ENCODE measurements at places on chromosomes 3 and 15.

DNA sequence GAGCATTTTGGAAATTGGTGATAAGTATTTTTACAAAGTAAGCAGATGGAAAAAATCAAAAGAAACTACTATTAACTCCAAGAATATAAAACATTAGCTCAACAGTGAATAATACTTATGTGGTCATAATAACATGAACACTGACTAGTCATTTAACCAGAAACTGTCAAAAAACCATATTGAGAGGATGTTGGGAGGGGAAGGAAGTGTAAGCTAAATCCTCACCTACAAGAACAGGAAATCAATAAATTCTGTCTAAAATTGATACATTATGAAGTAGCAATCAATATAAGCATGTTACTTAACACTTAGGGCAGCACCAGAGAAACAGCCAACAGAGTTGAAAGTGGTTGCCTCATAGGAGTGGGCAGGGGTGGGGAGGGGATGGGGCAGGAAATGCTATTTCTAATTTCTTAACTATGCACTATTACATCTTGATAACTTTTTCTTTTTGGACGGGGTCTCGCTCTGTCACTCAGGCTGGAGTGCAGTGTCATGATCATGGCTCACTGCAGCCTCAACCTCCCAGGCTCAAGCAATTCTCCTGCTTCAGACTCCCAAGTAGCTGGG is 41.7 kb downstream of the CCR3 start:
- no peak for DNase-seq

- no peak for DNase-seq
Observed at GRCh38 chr3:111566844-111567243, 24.8 kb downstream of the CD96 start.

- no peak for DNase-seq
Observed at GRCh38 chr3:2090095-2090911, 8.4 kb upstream of the CNTN4 start.

- peak; percentile 29 for DNase-seq
Observed at GRCh38 chr3:58052373-58053273, 44.4 kb downstream of the FLNB start.

- no peak for DNase-seq
Observed at GRCh38 chr3:124582621-124583395, 147.4 kb upstream of the UMPS start.

DNA sequence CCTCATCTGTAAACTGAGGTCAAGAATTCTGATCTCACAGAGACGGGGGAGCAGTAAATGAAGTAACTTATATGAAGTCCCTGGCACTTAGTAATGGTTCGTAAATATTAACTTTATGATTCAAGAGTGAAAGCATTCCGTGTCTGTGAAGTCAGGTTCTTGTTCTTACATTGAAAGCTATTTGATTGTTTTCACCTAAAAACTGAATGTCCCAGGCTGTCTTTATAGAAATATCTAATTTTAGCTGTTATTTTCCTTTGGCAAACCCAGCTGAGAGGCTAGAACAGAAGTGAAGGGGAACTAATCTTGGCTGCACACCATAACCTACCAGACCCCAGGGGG is 84.5 kb downstream of the CHSY1 start:
- no peak for DNase-seq

- DNase-seq = peak; percentile 54
Observed at GRCh38 chr15:44719293-44719999, 8.1 kb downstream of the B2M start.

DNA sequence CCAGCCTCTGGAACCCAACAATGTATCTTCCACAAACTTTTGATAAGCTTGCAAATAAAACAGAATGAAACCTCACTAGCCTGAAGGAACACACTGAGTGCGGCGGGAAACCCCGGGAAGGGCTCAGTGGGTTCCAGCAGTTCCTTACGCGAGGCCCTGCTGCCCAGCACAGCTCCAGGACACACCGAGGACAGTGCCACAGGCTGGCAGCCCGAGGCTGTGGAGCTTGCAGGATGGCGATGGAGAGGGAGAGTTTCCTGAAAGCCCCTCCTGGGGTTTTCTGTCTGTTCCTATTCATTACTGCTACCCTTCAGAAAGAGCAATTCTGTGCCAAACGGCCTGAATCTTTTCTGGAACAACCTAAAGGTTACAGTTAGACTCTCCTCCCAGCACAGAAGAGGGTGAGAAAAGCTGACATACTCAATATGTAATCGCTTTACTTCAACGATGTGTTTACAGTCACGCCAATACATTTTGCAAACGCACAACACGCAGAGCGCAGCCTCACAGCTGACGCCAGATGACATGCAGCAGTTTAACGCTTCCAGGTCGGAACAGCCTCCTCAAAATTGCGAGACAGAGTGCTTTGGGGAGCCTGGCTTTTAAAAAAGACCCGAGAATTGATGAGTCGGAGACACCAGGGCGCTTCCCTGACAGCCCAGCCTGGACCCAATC is 57.1 kb upstream of the RPL32 start:
- DNase-seq = no peak

DNA sequence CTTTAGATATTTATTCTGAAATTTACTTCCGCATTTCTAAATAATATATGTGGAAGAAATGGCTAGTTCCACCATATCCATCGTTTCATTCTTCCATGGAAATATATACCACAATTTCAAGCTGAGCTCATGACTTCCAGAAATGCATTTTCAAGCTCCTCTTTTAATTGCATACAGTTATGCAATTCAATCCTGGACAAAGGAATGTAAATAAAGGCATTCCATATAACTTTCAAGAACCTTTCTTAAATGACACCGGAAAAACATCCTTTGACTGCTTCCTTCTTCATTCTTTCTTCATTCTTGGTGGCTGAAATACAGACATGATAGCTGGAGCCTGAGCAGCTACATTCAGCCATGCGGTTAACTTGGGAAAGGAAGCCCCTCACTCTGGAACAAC is 185.2 kb upstream of the GADL1 start:
- DNase-seq = no peak

DNA sequence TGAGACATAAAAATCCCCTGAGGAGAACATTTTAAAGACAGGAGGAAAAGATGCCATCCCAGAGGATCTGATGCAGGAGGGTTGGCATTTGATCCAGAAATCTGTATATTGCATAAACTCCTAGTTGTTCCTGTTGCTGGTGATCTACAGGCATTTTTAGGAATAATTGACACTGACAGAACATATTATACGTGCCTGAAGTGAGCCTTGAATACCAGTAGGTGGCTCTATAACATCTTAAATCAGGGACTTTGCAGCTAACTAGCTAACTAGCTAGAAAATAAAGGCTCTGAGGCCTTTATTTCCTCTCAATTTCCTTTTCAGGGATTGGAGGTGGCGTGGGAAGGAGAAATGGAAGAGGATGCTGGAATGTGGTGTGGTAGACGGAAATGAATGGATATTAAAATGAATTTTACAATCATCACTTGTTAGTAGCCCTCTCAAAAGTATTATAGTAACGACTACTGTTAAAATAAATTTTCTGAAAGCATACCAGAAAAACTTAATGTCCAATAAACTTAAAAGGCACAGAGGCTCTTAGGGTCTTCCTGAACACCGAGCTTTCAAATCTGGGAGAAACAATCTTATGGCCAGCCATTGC is 73.8 kb upstream of the ZBED2 start:
- no peak for DNase-seq

DNA sequence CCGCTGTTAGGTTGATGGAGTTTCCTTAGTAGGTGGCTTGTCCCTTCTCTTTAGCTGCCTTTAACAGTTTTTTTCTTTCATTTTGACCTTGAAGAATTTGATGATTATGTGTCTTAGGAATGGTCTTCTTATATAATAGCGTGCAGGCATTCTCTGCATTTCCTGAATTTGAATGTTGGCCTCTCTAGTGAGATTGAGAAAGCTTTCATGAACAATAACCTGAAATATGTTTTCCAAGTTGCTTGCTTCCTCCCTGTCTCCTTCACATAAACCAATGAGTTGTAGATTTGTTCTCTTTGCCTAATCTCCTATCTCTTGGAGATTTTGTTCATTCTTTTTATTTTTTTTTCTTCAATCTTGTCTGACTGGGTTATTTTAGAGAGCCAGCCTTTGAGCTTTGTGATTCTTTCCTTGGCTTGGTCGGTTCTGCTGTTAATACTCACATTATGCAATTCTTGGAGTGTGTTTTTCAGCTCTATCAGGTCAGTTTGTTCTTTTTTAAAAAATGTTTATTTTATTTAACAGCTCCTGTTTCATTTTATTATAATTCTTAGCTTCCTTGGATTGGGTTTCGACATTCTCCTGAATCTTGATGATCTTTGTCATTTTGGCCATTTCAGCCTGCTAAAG is 627.9 kb downstream of the SI start:
- no peak for DNase-seq

- DNase-seq = no peak
Observed at GRCh38 chr3:13276438-13277195, 143.5 kb downstream of the NUP210 start.

- DNase-seq = no peak
Observed at GRCh38 chr3:58034738-58035523, 26.7 kb downstream of the FLNB start.

GRCh38 chr15:57947781-57948180 is 117.7 kb downstream of the ALDH1A2 start:
- DNase-seq = no peak

GRCh38 chr3:53040351-53040820 is 5.5 kb downstream of the SFMBT1 start:
- no peak for DNase-seq

- no peak for DNase-seq
Observed at GRCh38 chr3:10262027-10262426, 13.8 kb downstream of the TATDN2 start.

- DNase-seq = no peak
Observed at GRCh38 chr15:29289173-29289572, 19.6 kb upstream of the NSMCE3 start.

- DNase-seq = no peak
Observed at GRCh38 chr3:5565026-5565425, 377.5 kb downstream of the EDEM1 start.

GRCh38 chr3:71447803-71448202 is 135.7 kb downstream of the FOXP1 start:
- peak; percentile 51 for DNase-seq

- DNase-seq = no peak
Observed at GRCh38 chr15:70432924-70433495, 330.3 kb downstream of the UACA start.

GRCh38 chr3:11727207-11727606 is 83.5 kb upstream of the VGLL4 start:
- no peak for DNase-seq

GRCh38 chr3:176032043-176032442 is 1165.2 kb downstream of the TBL1XR1 start:
- DNase-seq = no peak

- DNase-seq = no peak
Observed at GRCh38 chr15:38461066-38461833, 7.3 kb downstream of the FAM98B start.

DNA sequence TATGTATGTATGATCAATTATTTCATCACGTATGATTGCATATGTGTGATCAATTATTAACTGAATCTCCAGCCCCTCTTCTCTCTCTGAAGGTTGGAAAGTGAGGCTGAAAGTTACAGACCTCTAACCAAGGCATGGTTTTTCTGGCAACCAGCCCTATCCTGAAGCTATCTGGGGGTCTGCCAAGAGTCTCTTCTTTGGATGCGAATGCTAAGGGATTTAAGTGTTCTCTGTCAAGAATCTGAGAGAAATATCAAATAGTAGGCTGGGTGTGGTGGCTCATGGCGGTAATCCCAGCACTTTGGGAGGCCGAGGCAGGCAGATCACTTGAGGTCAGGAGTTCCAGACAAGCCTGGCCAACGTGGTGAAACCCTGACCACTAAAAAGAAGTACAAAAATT is 8.1 kb downstream of the NKTR start:
- no peak for DNase-seq

DNA sequence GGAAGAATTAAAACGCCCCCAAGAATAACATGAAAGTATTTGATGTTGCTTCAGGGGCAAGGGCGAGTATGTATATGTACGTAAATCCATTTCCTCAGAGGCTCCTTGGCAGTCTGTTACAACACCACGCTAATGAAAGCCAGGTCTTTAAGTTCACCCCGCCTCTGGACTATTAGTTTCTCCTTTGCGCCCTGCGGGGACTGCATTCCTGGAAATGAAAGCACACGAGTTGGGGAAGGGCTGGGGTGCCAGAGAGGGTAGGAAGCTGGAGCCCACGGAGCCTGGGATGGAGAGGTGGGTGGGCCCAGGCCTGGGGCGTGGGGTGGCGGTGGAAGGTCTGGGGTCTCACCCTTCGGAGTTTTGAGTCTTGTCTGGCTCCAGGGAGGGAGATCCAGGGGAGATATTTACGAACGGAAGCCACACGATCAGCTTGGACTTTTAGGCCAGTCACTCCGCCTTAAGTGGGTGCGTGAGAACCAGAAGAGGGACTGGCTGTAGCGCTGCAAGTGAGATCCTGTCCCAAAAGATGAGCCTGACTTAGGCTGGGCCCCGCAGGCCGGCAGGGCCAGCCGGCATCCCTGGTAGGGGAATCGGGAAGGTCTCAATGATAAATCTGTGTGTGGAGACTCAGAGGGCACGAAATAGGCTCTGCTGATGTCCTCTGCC is 1.6 kb upstream of the PLCL2 start:
- DNase-seq = no peak

GRCh38 chr3:39207361-39208186 is 15.2 kb upstream of the XIRP1 start:
- no peak for DNase-seq
